Activated naive CD8-positive, alpha-beta T cell treated with anti-CD3 and anti-CD28 coated beads for 36 hours (primary cell): ENCODE measurements at places on chromosomes 6 and 20. TPM values are rescaled to one million over a fixed set of nuclear protein-coding genes. Genes with fewer than 3 reads are reported as not detected.

DNA sequence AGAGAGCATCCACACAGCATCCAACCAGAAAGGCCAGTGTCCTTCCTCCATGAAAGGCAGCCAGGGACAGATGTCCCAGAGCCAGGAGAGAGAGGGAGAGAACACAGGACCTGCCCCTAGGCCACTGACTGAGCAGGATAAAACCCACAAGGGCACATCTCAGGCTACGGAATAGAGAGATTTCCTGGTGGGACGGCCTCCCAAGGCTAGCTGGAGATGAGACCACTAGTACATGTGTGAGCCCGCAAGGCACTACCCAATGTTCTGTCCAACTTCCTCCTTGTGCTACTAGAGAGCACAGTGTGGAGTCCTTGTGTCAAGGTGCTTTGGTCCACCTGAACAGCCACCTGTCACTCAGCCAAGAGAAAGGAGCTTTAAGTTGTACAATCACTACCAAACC lies 44.2 kb downstream of the PLCG1 start:
- DNase-seq: no peak

DNA sequence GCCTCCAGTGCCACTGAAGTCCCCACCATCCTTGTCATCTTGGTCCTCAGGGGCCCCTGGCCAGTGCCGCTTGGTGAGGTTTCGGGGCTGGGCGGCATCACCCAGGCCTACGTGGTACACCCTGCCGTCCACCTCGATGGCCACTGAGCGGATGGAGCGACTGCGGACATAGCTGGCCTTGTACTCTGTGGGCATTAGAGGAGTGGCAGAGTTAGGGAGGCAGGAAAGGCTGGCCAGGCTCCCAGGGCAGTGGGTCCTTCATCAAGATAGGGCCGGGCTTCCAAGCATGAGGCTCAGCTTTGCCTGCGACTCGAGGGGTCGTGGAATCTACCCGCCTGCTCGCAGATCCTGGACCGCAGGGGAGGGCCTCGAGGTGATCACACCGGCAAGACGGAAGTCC lies 119.0 kb downstream of the SULF2 start:
- no peak for DNase-seq

GRCh38 chr20:53492212-53492611 lies 101.4 kb downstream of the ZNF217 start:
- DNase-seq: no peak

The CRISP2 gene
- total RNA-seq: not detected

DNA sequence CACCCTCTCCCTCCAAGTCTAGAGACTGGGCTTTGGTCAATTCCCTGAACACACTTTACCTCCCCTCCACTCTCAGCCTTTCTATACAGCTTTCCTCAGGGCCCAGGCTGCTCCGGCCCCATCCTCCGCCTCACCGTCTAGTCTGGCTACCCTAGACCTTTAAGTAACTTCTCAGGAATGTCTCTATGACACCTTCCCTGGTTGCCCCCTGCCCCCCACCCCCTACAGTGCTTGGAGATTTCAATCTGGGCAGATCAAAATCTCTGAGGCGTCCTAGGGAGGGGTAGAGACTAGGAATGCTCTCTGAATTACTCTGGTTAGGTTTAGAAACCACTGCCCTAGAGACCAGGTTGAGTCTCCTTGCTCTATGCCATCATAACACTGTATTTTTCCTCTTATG lies 6.1 kb downstream of the UBE2J1 start:
- no peak for DNase-seq

DNA sequence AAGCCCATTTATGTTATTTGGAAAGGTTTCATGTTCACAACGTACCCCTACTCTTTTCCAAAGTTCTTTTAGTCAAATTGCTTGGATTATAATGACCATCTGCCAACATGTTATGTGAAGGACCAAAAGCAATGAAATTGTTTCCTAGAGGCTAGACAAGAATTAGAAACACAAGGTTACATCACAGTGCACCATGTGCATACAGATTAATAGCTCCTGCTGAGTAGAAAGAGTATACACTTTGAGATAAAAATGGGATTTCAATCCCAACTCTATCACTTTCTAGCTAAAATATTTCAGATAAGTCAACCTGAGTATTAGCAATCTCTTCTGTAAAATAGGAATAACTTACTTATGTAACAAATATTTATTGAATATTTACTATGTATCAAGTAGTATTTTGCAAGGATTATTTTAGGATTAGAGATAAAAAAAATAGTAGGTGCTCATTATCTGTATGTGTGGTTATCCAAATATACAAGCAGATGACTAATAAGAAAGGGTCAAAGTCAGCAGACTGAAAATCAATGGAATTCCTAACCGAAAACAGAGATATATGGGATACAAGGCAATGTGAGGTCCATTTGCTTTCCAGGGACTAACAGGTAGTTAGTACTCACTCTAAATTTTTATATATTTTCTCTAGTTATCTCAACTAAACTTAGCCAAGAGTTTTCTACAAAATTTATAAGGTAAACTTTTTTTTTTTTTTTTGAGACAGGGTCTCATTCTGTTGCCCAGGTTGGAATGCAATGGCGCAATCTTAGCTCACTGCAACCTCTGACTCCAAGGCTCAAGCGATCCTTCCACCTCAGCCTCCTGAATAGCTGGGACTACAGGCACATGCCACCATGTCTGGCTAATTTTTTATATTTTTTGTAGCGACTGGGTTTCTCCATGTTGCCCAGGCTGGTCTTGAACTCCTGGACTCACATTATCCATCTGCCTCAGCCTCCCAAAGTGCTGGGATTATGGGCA lies 127.7 kb downstream of the PDSS2 start:
- DNase-seq: no peak

The GPLD1 gene
- 0.74 TPM for total RNA-seq

GRCh38 chr20:15986690-15987089 lies 586.6 kb downstream of the KIF16B start:
- no peak for DNase-seq

DNA sequence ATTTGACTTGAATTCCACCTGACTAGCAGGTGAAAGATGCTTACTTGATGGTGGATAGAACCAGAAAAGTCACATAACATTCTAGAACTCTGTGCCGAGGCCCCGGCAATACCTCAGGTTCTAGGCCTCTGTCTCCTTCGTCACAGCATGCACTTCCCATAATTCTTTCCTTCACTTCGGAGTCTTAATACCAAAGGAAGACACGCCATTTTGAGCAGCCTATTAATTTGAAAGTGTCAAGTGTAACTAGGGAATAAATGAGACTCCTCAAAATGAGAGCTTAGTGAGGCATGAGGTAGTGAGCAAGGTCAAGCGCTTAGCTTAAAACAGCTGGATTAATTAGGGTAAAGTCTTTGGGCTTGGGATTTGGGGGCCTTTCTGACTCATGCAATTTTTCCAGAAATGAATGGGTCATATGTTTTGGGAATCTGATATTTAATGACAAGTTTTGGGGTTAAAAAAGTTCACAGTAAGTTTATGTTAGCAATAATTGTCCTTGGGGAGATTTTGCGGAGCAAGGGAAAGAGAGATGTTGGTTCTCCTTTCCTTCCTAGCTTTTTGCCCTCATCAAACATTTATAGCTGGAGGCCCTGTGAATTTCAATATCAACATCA lies 29.1 kb upstream of the SGK1 start:
- DNase-seq: no peak

GRCh38 chr6:10184371-10185227 lies 230.3 kb downstream of the TFAP2A start:
- no peak for DNase-seq

The MAS1 gene
- total RNA-seq: not detected

The ERVFRD-1 gene
- total RNA-seq: not detected

DNA sequence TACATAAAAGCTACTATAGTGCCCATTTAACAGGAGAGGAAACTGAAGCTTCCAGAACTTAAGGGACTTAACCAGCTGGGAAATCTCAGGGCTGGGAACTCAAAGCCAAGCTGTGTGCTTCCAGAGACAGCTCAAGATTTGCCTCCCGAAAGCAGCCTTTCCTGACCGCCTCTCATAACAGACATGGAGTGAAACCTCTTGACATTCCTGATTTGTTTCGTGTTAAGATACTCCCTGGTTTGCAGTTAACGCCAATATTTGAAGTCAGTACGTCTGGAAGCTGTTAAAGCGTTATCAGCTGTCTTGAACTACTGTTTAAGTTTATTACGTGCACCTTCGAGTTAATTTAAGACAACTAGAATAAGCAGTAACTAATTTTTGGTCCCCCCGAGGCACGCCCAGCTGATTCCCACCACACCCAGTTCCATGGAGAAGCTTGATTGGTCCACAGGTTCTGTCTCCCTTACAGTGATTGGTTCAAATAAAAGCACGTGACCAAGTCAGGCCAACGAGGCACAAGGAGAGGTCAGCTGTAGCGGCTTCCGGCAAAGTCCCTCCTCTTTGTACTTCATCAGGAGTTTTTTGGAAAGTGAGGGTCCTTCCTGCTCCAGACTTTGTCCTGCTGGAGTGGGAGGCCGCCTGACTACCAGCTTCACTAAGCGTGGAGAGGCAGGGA lies 8.9 kb upstream of the TCP11 start:
- DNase-seq: no peak

DNA sequence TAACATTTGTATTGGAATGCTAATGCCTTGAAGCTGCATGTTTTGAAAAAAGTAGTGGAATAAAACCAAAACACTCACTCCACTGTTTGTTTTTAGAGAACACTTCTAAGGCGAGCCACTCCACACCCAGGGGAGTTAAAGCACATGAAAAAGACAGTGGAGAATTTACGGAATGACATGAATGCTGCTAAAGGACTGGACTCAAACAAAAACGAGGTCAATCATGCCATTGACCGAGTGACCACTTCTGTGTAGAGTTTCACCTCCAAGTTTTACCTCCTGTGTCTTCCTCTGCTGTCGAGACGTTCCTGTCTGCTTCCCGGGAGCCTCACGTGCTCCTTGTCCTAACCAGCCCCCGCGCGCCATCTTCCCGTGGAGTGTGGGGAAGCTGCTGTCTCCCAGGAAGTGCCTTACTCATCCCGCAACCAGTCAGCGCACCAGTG lies 127.8 kb downstream of the LRRC1 start:
- no peak for DNase-seq
